CD4-positive, alpha-beta memory T cell (primary cell): ENCODE measurements at places on chromosomes 12 and 14.

GRCh38 chr12:13411287-13411686 lies 214.8 kb downstream of the EMP1 start:
- no peak for DNase-seq

DNA sequence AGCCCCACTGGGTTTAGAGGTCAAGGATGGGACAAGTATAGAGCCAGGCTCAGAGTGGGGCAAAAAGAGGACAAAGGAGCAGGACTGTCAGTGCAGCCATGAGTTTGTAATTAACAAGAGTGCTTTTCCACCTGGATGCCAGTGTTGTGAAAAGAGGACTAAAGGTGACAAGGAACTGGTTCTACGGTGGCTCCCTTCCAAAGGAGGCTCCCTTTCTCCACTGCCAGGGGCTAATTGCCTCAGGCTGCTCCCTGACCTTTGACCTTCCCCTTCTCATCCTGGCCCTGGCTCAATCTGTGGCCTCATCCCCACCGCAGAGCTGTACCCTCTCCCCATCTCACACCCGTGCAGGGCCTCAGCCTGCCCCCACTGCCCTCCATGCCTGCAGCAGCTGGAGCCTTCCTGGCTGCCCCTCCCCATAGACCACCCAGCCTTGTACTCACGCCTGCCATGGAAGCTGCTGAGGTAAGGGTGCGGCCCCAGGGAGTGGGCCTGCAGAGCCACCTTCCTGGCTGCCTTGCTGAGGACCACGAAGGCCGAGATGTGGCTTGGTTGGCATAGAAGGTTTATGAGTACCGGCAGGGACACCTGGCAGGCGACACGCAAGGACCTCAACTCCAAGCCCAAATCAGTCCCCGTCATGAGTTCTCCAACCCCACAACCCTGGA lies 24.8 kb upstream of the FKBP4 start:
- DNase-seq, result no peak

DNA sequence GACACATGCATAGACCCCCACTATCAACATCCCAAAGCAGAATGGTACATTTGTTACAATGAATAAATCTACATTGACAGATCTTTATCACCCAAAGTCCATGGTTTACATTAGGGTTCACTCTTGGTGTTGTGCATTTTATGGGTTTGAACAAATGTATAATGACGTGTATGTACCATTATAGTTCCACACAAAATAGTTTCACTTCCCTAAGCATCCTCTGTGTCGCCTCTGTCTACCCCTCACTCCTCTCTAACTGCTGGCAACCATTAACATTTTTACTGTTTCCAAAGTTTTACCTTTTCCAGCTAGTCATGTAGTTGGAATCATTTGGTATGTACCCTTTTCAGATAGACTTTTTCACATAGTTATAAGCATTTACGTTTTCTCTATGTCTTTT lies 69.5 kb upstream of the LMO3 start:
- DNase-seq, result no peak

GRCh38 chr14:24317141-24317928 lies 6.0 kb downstream of the LTB4R start:
- DNase-seq, result no peak

- no peak for DNase-seq
Observed at GRCh38 chr12:38527631-38528030, 211.1 kb downstream of the ALG10B start.

DNA sequence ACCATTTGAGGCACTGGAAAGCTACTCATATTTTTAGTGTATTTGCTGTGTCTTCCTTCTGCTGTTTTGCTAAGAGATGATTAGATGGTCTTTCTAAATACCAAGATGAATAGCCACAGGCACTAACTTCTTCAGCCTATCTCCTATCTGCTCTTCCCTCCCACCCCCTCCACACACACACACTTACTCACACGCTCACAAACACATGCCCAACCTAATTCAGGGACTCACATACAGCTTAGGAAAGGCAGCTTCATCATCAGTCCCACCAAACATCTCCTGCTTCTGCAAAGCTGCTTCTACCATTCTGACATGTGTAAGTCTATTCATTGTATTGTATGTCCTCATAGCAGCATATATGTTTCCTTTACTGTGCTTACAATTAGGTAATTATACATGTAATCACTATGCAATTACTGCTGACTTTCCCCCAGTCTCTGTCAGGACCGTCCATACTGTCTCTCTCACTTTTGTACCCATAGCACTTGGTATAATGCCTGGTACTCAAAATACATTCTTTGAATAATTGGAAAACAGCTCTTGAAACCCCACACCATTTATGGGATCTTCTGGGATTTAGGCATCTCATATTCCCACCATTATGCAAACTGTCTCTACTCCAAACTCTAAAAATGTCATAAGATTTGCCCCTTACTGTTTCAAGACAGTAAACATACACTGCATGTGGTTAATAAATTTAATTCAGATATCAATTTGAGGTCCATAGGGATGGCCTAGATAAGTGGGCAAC lies 83.3 kb upstream of the HIF1A start:
- no peak for DNase-seq

DNA sequence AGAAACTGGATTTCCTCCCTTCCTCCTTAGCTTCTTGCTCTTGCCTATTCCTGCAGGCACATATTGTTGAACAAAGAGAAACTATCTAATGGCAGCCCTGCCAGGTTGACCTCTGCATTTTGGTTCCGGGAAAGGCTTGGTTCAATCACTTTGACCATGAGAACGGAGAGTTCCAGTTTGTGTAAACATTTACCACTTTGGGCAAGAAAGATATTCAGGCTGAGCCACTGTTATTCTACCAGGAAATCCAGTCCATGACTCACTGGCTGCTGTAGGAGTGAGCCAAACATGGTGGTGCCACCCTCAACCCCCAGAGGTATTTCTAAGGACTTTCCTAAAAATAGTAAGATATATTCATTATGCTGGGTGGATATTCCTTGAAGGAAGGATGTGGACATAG lies 242.2 kb upstream of the OR4E1 start:
- DNase-seq, result no peak

- peak; percentile 50 for DNase-seq
Observed at GRCh38 chr12:124457287-124458219, 109.9 kb downstream of the NCOR2 start.

DNA sequence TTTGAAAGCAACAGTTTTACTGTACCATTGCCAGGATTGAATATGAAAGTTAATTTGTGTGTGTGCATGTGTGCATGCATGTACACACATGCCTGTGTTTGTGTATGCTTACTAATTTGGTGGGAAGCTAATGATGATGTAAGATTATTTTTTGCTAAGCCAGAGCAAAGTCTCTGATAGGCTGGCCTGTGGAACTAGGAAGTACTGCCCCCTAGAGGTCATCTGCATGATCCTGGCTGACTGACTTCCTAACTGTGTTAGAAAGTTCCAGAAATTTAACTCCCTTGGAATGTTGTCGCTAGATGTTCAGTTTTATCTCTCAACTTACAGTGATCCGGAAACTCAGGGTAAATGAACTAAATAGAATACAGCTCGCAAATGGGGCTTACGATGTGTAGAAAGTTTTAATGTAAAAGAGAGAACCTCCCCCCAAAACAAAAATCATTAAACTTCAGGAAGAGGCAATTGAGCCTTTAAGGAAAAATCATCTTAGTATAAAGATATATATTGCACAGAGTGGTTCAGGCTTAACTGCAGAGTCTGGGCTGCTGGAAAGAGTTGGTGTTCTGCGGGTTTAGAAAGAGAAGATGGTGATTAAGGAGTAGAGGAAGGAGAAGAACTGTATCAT lies 34.3 kb upstream of the SLC38A1 start:
- peak; percentile 52 for DNase-seq

DNA sequence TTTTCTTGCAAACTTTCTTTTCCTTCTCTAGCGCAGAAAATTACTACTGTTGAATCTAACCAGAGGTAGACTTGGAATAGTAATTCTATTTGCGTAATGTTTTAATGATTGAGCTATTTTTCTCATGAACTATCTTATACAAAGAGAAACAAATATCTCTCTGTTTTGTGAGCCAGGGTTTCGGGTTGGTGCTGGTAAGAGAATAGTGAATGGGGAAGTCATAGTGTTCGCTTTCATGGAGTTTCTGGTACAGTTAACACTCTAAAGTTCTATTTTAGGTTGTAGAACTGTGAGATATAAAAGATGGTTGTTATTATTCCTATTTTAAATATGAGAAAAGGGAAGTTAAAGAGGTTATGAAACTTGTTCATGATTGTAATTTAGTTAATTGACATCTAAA lies 6.6 kb downstream of the CLEC1B start:
- no peak for DNase-seq

DNA sequence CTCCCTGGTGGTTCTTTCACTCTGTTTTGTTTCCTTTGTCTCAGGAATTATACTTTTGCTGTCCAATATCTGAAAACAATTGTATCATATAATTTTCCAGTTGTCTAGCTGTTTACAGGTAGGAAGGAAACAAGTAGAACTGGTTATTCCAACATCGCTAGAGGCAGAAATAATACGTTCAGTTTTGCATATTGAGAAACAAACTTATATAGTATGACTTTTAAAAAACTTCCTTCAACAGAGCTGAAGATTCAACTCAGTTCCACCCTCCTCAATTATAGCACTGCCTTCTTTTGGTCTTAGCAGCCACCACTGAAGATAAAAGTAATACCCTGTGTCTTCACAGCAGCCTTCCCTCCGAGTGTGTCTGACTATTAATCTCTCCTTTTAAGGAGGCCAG lies 214.3 kb downstream of the EFCAB11 start:
- DNase-seq, result no peak

DNA sequence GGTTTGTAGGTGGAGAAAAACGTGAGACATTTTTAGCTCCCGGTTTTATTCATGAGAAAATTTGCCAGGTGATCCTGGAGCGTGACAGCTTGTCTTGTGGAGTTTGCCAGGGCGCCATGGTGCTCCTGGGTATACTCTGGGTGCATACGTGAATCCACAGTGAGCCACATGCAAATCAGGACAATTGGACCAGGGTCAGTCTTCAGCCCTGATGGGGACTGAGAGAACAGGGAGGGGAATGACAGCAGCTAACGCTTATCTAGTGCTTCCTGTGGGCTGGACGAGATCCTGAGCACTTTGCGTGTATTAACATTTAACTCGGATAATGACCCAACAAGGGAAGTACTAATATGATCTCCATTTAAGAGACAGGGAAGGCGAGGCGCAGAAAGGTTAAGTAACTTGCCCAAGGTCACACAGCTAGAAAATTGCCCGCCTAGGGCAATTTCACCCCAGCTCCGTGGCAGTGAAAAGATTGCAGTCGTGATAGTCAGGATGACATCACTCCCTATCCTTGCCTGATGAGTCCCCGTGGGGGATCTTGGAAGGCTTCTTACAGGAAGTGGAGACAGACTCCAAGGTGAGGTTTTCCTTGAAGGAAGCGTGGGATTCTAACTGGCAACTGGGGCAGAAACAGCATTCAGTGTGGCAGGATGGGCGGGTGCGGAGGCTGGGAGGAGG lies 118.4 kb upstream of the NCOR2 start:
- DNase-seq, result no peak

- DNase-seq, result no peak
Observed at GRCh38 chr12:78970041-78970440, 105.5 kb downstream of the SYT1 start.

DNA sequence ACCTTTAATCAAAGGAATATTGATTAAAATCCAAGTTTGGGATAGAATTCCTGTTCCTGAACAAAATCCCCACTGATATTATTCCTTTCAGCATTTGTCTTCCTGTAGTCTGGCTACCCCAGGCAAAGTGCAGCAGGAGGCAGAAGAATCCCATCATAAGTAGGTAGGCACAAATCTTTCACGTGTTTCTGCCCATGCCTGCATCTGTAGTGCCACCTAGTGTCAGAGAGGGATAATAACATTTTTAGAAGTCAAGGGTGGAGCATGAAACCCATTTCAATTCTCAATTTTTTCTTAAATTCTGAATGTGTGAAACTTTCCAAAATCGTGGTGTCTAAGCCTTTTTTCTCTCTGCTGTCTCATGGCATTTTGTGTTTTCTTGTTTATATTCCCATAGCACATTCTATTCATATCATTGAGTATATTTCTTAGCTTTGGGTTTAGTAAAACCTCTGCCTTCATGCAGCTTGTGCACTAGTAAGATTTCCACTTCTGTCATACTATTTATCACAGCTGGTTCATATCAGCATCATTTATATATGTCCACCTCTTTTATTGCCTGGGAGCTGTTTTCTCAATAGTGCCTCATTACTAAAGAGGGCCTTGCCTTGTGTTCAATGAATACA lies 47.8 kb upstream of the RERG start:
- peak; percentile 45 for DNase-seq
